NCI-H526 treated with DMSO at 0.1 percent for 48 hours (cell line): ENCODE measurements at places on chromosomes 3 and 15.
A peak's percentile ranks its signal among the peaks of the same experiment; 100 is the strongest.

DNA sequence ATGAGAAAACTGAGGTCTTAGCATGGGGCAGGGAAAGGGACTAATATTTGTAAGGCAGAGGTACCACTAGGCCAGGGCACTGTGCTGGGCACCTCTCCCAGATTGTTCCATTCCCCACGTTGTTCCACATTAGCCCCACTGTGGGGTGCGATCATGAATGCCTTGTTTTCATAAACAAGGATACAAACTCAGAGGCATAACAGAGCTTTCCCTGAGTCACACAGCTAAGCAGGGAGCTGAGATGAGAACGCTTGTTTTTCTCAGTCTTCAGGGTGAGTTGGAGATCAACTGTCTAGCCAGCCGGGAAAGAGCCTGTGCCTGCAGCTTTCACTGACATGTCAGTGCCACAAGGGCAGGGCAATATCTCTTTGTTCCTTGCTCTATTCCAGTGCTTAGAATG is 47.9 kb upstream of the ITGA11 start:
- no peak for DNase-seq

- no peak for DNase-seq
Observed at GRCh38 chr3:191963182-191963581, 502.2 kb downstream of the PYDC2 start.

DNA sequence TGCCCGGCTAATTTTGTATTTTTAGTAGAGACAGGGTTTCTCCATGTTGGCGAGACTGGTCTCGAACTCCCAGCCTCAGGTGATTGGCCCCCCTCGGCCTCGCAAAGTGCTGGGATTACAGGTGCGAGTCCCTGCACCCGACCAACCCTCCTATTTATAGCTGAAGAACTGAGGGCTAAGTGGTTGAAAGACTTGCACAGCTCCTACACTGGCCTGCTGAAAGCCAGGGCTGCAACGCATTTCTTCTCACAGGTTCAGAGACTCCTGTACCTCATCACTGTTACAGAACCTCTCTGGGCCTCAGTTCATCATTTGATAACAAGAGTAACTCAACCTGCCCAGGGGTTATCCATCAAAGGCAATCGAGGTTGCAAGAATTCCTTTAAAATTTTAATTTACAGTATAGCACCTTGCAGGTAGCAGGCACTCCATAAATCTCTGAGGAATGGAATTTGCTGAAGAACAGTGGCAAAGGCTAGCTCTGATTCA is 626.5 kb upstream of the TBL1XR1 start:
- DNase-seq = no peak

GRCh38 chr15:40155270-40155910 is 5.5 kb upstream of the BUB1B start:
- peak; percentile 96 for DNase-seq

DNA sequence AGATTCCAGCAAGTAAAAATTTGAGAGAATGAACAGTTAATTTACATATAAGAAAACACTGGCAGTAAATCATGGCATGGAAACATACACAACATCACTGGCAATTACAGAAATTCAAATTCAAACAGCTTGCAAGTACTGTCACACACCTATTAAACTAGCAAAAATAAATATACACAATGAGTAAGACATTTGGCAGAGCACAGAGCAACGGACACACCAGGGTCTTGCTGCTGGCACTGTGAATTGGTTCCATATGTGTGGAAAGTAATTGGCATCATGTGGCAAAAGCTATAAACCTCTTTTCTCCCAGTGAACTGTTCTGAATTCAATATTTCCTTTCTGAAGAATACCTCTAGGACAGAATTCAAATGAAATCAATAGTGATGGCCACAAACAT is 78.3 kb downstream of the LRRK1 start:
- DNase-seq = peak; percentile 32

GRCh38 chr3:114519415-114519814 is 225.6 kb downstream of the TIGIT start:
- DNase-seq = no peak

DNA sequence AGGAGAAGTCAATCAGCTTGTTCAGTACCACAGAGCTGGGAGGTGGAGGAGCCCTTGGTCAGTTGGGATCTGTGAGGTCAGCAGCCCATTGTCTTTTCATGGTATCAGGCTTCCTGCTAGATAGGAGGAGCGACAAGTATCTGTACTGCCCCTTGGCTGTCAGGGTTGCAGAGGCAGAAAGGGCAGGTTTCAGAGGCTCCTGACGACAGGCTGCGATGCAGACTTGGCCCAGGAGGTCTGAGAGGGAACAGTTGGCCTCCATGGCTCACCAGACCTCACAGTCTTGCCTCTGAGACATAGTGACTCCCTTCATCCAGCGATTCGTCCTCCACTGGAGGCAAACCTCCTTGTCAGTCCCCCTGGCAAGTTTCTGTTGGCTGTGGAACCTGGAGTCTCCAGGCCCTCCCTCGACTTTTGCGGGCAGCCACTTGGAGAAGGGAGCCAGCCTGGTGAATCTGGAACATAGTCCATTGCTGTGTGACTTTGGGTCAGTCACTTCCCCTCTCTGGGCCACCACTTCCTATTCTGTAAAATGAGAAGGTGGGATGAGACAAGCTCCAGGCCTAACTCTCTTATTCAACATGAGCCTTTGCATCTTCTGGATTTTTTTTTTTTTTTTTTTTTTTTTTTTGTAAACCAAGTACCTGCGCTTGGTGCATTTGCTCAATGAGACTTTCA is 177.9 kb upstream of the TLE3 start:
- DNase-seq = no peak

DNA sequence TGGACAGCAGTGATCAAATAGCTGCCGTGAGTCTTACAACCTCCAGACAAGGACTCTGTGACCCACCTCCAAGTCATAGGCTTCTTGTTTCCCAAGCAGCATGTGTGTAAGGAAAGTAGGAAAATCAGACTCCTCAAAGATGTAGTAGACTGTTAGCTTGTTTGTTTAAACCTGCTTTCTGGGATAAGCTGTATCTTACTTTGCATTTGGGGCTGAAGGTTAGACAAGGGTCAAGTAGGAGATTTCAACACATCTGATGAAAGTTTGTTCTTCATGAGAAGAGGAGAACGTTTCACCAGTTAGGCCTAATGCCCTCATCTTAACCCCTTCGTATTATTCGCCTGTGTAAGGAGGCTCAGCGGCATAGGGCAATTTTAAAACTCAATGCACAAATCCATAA is 756.4 kb upstream of the NR2F2 start:
- DNase-seq = no peak

GRCh38 chr15:38975282-38975990 is 410.8 kb upstream of the RASGRP1 start:
- DNase-seq = no peak

DNA sequence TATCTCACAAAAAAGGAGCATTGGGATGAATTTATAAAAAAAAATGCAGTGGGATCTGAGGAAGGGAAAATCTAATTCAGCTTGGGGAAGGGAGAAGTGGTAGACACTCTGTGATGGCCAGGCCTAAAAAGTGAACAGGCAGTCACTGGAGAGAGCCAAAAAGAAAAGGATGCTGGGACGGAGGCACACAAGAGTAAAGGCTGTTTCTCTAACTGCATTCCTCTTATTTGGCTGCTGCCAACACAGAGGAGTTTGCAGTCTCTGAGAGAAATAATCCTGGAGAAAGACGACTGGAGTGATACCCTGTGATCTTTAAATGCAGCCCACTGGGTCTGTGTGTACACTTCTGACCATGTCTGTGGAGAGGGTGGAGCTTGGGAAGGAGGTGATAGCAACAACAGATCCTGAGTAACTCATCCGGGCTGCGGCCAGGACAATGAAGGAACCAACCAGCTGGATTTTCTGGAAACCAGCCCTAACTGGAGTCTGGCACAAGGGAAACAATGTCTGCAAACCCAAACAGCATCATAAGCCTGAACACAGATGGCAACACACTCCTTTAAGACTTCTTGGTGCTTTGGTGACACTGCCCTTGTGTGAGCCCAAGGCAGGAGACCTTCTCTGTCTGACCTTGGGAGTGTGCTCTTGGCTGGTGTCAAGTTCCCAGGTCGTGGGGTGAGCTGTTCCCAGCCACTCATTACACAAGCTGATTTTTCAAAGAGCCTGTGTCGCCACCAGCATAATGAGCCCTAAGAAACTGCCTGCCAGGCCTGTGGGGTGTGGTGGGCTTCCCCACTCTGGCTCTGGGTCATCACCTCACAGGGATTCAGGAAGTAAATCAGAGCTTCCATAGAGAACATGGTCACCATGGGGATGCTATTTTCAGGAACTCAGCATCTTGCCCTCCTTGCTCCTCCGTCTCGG is 8.0 kb downstream of the FYCO1 start:
- no peak for DNase-seq

GRCh38 chr3:26202169-26202568 is 412.3 kb downstream of the OXSM start:
- no peak for DNase-seq

GRCh38 chr3:102451543-102451942 is 16.7 kb downstream of the ZPLD1 start:
- DNase-seq = no peak

DNA sequence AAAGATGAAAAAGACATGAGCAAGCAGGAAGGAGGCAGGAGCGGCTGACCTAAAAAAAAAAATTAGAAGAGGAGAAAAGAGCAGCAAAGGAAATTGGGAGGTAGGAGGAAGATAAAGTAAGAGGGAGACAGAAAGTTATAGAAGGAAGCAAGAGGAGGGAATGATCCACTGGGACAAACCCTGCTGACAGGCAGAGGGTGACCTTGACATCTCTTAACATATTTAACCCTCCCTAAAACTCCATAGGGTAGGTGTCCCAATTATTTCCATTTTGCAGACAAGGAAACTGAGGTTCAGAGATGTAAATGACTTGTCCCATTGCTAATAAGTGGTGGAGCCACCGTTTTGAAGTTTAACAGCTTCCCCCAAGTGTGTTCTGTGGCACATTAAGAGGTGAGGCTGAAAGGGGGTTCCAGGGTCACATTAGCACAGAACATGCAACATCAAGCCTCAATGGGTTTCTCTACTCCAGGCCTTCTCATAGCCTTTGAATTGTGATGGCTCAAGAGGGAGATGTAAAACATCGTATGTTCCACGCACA is 37.4 kb upstream of the PRICKLE2 start:
- DNase-seq = no peak

DNA sequence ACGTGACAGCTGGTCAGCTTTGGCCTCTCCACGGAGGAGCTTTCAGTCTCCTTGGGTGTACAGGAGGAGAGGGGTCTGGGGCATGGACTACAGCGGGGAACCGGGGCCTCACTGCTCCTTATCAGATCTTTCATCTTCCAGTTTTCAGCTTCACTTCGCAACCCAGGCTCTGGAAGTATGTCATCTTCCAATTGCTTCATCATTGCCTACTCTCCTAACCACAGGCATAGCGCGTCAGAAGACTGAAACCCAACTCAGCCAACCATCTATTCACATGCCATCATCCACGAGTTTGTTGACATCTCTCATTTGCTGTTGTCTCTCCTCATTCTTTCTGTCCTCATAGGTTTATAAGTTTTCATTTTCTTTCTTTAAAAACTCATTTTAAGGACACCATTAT is 119.5 kb downstream of the MYLK start:
- DNase-seq = no peak

DNA sequence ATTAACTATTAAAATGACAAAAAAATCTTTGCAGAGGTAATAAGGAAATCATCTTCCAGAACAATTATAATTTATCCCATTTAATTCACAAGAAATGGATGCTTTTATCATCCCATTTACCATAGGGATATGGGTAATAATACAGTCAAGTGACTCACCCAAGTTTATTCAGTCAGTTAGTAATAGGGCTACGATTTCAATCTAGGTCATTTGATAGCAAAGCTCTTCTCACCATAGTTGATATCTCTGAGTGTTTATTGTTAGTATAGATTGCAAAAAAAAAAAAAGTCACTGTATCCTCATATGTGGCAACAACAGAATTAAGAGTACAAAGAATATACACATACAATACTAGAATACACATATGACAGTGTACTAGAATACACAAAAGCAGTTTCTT is 797.1 kb downstream of the ROBO1 start:
- no peak for DNase-seq
